ENCODE measurements at places on chromosomes 1 and 21.

DNA sequence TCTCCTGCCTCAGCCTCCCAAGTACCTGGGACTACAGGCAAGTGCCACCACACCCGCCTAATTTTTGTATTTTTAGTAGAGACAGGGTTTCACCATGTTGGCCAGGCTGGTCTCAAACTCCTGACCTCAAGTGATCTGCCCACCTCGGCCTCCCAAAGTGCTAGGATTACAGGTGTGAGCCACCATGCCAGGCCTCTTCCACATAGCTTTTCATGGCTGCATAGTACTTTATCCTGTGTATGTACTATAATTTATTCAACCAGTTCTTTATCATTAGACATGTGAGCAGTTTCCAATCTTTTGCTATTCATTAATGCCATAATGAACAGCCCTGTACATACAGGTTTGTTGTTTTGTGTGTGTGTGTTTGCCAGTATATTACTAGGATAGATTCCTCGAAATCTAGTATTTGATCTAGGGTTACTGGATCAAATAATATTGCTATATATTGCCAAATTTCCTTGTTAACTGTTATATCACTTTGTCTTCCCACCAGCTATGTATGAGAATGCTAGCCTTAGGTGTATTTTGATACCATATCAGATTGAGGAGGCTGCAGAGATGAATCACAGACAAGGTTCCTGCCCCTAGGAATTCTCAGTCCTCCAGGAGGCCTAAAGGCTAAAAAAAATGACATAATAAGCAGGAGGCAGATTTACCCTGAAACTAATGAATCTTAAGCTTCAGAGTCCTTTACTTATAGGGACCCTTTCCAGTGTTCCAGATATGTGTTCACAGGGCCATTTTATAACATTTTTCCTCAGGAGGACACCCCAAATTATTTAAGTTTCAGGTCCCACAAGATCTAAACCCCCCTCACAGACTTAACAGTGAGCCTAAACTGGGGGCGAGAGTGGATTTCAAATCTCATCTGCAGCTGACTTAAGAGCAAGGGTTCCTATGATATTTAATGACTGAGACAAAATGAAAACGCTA, 2.1 kb upstream of the PDIK1L start:
- DNase-seq = no peak

DNA sequence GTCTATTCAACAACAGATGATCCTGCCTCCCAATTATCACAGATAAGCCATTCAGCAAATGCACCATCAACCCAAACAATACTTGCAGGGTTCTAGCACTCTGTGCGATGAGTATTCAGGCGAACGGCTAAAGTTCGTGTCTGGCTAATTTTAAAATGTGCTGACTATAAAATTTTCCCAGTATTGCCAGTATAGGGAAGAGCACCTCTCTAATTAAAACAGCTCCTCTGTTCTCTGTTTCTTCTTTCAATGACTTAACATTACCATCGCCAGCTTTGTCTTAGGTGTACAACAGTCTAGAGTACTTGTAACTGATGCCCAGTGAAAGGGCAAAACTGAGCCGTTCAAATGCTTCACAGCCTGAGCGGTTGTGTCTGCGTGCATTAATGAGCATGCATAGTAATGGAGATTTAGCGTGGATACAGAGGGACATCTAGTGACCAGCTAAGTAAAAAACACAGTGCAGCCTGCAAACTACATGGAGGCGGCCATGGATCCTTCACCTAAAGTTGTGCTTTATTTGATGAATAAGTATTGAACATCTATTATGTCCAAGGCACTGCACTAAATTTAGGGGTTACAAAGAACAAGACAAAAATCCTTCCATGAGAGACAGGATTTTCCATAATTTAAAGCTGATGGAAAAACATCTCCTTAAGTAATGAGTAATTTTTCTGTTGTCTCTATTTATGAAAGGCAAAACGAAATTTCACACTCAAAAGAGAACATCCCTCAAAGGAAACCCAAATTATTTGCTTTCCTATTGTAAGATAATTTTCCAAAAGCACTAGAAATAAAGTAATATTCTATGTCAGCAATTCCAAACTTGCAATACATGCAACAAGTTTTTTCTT, 120.0 kb downstream of the SETD4 start:
- DNase-seq = peak; percentile 86

GRCh38 chr21:32994305-32994704, 31.4 kb upstream of the OLIG2 start:
- peak; percentile 35 for DNase-seq

- peak; percentile 28 for DNase-seq
Measured at GRCh38 chr1:229280921-229281320, 10.0 kb downstream of the RAB4A start.

DNA sequence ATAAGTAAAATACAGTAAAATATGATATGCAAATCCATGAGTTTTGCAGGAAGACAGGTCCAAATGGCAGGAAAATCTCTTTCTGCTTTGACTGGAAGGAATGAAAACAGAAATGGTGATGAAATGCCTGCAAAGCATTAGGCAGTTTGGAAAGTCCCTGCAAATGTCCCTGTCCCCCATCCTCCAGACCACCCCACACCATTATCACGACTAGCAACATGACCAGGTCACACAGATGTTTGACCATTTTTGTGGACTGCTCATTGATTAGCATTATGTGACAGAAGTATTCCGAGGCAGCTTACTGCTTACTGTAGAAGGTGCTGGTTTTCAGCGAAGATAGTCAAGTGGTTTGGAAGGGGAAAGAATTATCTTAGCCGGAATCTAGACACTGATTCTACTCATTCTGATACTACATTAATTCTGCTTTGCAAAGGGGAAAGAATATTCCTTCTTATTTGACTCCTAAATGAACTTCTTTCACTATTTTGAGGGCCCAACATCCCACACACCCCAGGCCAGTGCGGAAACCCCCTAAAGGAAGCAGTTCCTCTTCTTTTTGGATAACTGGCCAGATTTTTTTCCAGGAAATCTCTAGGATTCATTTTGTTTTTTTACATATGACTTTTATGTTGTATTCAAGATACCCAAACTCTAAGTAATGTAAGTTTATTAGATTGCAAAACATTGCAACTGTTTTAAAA, 9.5 kb upstream of the CR2 start:
- DNase-seq = no peak

Data from fibroblast of mammary gland (primary cell).